Mucosa of gallbladder (tissue), 1 donor: ENCODE measurements at places on chromosomes 16 and 17. TPM values are rescaled to one million over a fixed set of nuclear protein-coding genes. Genes with fewer than 3 reads are reported as not detected.

SLC5A10 gene
- total RNA-seq: not detected

GRCh38 chr16:54031107-54031760 lies 255.4 kb downstream of the IRX3 start:
- DNase-seq: no peak

- DNase-seq: no peak
Measured at GRCh38 chr16:80809366-80809765, 5.0 kb upstream of the CDYL2 start.

DPEP2 gene
- 3.4 TPM for total RNA-seq

GRCh38 chr16:47310792-47311211 lies 150.1 kb downstream of the ITFG1 start:
- no peak for DNase-seq

DNA sequence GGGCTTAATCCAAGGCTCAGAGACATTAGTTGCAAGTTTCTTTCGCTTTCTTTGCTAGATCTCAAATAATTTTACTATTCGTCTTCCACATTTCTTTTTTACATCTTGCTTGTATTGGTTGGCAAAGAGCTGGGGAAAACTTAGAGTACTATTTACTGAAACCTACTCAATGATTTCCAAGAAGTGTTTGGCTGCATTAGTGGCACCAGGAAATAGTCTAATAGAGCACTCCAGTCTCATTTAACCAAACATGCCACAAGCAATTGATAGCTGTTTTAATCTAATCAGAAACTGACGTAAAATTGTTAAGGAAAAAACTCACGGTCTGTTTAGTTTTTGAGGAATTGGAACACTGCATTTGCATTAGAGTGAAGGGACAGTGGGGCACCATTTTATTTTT lies 29.0 kb downstream of the NUP93 start:
- DNase-seq: no peak

WFDC1 gene
- 92.6 TPM for total RNA-seq

- DNase-seq: peak; percentile 32
Measured at GRCh38 chr17:42409523-42410318, 13.3 kb downstream of the CAVIN1 start.

GRCh38 chr16:14292051-14292825 lies 221.1 kb downstream of the MRTFB start:
- DNase-seq: no peak

DNA sequence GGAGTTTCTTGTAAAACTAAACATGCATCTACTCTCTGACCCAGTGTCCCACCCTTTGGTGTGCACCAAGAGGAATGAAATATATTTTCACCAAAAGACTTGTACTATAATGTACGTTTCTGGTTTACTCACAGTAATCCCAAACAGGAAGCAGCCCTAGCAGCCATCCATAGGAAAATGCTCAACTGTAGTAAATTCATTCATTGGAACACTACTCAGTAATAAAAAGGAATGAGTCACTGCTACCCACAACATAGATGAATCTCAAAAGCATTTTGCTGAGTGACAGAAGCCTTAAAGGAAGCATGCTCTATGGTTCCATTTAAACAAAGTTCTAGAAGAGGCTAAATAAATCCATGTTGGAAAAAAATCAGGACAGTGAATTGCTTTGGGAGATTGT lies 37.6 kb upstream of the DHRS7B start:
- no peak for DNase-seq

NDE1 gene
- 30.0 TPM for total RNA-seq

GAN gene
- total RNA-seq: 11.6 TPM

COX10 gene
- total RNA-seq: 16.8 TPM

GRCh38 chr16:88616320-88616719 lies 22.1 kb upstream of the IL17C start:
- DNase-seq: peak; percentile 90
